ENCODE measurements at places on chromosomes 4 and X.

GRCh38 chr4:152448038-152448707, 87.7 kb downstream of the FBXW7 start:
- no peak for DNase-seq

DNA sequence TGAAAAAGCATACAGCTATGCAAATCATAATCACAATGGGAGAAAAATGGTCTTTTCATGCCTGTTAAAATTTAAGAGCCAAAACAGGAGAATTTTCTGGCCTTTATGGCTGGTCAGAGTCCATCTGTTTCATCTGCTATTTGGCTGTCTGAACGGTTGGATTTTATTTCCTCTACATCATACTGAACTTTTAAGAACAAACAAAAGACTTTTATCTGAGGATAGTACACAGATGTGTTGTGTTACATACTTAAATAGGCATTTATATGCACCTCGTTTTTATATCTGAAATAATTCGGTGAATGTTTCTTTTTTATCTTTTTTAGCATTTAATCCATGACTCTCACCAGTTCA, 18.0 kb upstream of the WWC2 start:
- no peak for DNase-seq

- DNase-seq, result peak; percentile 15
Measured at GRCh38 chr4:898869-899555, 33.1 kb downstream of the GAK start.

DNA sequence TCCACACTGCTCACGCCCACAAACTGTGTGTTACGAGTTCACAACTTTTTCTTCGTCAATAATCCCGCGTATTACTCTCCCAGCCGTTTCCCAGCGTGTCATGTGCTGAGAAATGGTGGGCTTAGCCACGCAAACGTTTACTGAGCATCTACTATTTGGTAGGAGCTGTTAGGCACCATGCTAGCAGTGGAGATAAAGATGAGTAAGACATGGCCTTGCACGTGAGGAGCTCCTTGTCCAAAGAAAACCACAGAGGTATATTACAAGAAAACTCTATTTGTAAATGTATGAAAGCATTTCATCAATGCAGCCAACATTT, 821 bp upstream of the TMEM128 start:
- DNase-seq, result no peak

GRCh38 chr4:122588453-122589238, 32.2 kb downstream of the IL21 start:
- DNase-seq, result no peak

- DNase-seq, result no peak
Measured at GRCh38 chrX:72117636-72118210, 14.0 kb downstream of the RTL5 start.

GRCh38 chrX:1581132-1581531, 10.3 kb upstream of the AKAP17A start:
- peak; percentile 12 for DNase-seq

GRCh38 chrX:41890026-41890423, 33.3 kb downstream of the CASK start:
- no peak for DNase-seq

DNA sequence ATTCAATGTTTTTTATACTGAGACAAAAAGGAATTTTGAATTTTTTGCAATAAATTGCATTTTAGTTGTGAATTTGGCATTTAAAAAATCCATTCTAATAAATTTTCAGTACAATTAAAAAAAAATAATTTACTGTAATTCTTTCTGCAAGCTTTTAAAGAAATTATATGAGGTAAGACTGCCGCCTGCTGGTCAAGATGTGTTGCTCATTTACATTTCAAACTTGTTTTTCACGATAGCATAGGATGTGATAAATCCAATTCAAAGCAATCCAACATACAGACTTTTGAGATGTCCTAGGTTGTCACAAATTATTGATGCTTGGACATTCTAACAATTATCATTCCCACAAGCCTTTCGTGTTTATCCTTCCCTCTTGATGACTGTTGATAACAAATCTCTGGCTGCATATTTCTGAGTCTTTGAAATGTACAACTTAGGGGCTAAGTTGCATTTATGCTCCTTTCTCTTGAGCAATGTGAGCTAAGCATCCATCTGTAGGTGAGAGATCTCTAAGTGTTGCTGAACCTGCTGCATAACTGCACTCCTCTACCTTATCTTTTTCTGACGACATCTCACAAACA, 21.7 kb upstream of the MFAP3L start:
- DNase-seq, result peak; percentile 81

GRCh38 chr4:66750273-66750672, 795.0 kb downstream of the CENPC start:
- DNase-seq, result no peak

- no peak for DNase-seq
Measured at GRCh38 chrX:154401918-154402621, 3.9 kb downstream of the RPL10 start.

GRCh38 chr4:145890689-145891088, 47.9 kb downstream of the ZNF827 start:
- DNase-seq, result no peak

DNA sequence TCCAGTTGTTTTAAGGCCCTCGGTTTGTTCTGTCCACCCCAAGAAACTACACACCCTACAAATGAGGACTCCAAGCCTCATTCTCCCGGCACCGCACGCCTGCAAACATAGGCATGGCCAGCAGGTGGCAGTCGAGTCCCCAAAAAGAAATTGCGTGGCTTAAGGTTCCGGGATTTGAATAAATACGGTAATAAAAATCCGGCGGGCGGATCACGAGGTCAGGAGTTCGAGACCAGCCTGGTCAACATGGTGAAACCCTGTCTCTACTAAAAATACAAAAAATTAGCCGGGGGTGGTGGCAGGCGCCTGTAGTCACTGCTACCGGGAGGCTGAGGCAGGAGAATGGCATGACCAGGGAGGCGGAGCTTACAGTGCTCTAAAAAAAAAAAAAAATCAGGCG, 21.8 kb upstream of the CSF2RA start:
- no peak for DNase-seq

GRCh38 chr4:184612074-184612473, 37.2 kb downstream of the CASP3 start:
- DNase-seq, result no peak

Data from globus pallidus (tissue), 1 donor.